ENCODE measurements at places on chromosomes 13 and 19.

DNA sequence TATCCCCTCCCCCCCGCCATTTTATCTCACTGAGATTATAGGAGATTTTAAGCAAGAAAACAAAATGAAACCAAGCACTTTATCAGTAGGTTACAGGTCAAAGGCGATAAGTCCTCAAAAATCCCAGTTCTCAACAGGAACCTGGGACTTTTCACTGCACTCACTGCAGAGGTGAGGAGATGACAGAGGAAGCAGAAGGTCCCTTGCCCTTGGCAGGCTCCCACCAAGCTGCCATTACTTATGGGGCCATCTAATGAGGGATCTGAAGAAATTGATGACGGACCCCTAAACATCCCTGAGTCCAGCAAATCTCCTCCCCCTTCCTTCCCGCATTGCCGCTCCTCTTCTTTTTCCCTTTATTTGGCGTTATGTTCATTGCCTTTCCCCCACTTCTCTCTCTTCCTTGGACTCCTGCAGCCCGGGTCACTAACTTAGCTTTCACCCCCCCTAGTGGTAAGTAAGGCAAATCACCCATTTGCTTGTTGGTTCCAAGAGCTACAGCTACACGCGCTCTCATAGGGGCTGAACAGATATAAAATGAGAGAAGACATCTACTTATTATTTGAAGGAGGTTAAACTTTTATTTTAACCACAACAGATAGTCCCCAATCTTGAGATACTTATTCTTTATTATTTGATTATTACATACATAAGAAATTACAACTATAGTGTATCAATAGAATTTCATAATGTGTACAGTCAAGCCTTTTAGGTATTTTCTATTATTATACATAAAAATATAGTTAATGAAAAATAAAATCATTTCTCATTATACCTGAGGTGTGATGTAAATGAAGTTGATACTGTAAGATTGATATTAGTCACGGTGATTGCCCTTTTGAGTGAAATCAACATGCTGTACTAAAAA, 52.0 kb upstream of the ARGLU1 start:
- H3K27ac ChIP-seq, result no peak overlapping the region
- H3K36me3 ChIP-seq, result no peaks in the 10 kb centered on the region
- no peak for DNase-seq
- no peak overlapping the region for H3K4me3 ChIP-seq
- peaks cover 56% of the 10 kb centered on the region for H3K27me3 ChIP-seq
- peaks cover 6% of the 10 kb centered on the region for H3K4me1 ChIP-seq

GRCh38 chr19:17419154-17419620, 660 bp upstream of the MVB12A start:
- H3K4me3 ChIP-seq, result peak overlapping the region; percentile 87
- H3K27me3 ChIP-seq, result no peaks in the 10 kb centered on the region
- no peak for DNase-seq
- peaks cover 9% of the 10 kb centered on the region for H3K36me3 ChIP-seq
- peaks cover 18% of the 10 kb centered on the region for H3K4me1 ChIP-seq
- peak overlapping the region; percentile 76 for H3K27ac ChIP-seq

- H3K4me3 ChIP-seq, result peak overlapping the region; percentile 96
- no peaks in the 10 kb centered on the region for H3K27me3 ChIP-seq
- peaks cover 11% of the 10 kb centered on the region for H3K36me3 ChIP-seq
- DNase-seq, result no peak
- peak overlapping the region; percentile 97 for H3K27ac ChIP-seq
Measured at GRCh38 chr19:36488118-36488845, 1.1 kb downstream of the ZNF566 start.

GRCh38 chr13:46360604-46361003, 26.4 kb downstream of the RUBCNL start:
- DNase-seq, result no peak
- H3K36me3 ChIP-seq, result no peaks in the 10 kb centered on the region
- peaks cover 15% of the 10 kb centered on the region for H3K27me3 ChIP-seq
- no peak overlapping the region for H3K4me3 ChIP-seq

DNA sequence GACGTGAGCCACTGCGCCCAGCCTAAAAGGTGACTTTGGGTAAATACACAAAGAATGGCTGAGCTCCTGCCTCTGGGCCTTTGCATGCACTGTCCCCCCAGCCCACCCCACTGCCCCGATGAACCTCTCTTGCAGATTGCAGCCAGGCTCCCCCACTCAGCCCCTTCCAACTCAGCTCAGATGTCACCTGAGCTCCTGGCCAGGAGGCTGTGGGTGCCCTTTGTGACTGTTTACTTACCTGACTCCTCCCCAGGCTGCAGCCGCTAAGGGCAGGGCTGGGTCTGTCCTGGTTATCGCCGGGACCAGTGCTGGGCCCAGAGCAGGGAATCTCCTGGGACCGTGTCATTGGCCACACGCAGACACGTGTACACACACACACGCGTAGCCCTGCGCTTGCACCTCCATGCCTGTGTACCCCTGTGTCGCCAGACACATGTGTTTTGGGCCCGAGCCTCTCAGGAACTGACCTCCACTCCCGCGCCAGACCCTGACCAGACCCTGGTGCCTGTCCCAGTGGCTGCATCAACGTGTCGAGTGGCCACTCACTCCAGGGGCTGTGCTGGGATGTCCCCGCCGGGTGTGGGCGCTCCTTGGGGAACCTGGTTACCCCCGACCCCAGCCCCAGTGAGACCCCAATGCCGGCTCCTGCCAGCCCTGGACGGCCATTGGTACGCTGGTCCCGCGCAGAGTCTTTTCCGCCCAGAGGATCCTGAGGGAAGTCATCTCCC, 18.7 kb downstream of the EFNA2 start:
- peaks cover 2% of the 10 kb centered on the region for H3K36me3 ChIP-seq
- H3K27me3 ChIP-seq, result no peaks in the 10 kb centered on the region
- no peaks in the 10 kb centered on the region for H3K4me1 ChIP-seq

GRCh38 chr19:41249707-41250423, 14.3 kb upstream of the HNRNPUL1 start:
- no peak for DNase-seq
- no peak overlapping the region for H3K4me3 ChIP-seq
- H3K27ac ChIP-seq, result no peak overlapping the region
- H3K27me3 ChIP-seq, result peaks cover 24% of the 10 kb centered on the region
- H3K4me1 ChIP-seq, result no peaks in the 10 kb centered on the region
- no peaks in the 10 kb centered on the region for H3K36me3 ChIP-seq

- H3K36me3 ChIP-seq, result no peaks in the 10 kb centered on the region
- H3K27ac ChIP-seq, result no peak overlapping the region
- no peaks in the 10 kb centered on the region for H3K4me1 ChIP-seq
- no peaks in the 10 kb centered on the region for H3K27me3 ChIP-seq
- no peak overlapping the region for H3K4me3 ChIP-seq
Measured at GRCh38 chr13:61592489-61592888, 176.8 kb upstream of the PCDH20 start.

- no peak overlapping the region for H3K27ac ChIP-seq
- DNase-seq, result no peak
- peaks cover 31% of the 10 kb centered on the region for H3K27me3 ChIP-seq
- peaks cover 1% of the 10 kb centered on the region for H3K36me3 ChIP-seq
Measured at GRCh38 chr19:1290703-1291651, 5.3 kb downstream of the EFNA2 start.

DNA sequence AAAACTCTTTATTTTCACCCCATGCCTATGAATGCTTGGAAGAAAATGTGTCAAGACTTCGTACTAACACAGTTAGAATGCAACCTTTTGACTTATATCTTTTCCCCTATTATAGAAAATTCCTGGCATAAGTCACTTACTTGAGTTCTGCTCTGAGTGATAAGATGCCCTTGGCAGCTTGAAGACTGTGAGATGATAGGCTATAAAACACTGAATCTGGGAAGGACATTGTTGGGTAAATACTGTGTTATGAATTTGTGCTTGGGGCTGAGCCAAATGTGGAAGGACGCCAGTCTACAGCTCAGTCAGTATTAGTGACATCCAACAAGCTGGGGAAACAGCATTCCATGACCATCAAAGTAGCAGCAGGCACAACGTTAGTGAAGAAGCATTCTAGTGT, 368.0 kb upstream of the SGCG start:
- H3K27ac ChIP-seq, result no peak overlapping the region
- H3K4me3 ChIP-seq, result no peak overlapping the region
- DNase-seq, result no peak

- DNase-seq, result peak; percentile 90
- peak within 1 kb of the TSS; percentile 92 for H3K4me3 ChIP-seq
- H3K36me3 ChIP-seq, result peaks cover 44% of the 10 kb centered on the region
- peaks cover 46% of the 10 kb centered on the region for H3K4me1 ChIP-seq
Measured at GRCh38 chr19:49473868-49474541, at the start of gene FLT3LG. TSS of gene FLT3LG (plus strand) at chr19:49474215. CDS start at chr19:49474640, 425 bp downstream.

DNA sequence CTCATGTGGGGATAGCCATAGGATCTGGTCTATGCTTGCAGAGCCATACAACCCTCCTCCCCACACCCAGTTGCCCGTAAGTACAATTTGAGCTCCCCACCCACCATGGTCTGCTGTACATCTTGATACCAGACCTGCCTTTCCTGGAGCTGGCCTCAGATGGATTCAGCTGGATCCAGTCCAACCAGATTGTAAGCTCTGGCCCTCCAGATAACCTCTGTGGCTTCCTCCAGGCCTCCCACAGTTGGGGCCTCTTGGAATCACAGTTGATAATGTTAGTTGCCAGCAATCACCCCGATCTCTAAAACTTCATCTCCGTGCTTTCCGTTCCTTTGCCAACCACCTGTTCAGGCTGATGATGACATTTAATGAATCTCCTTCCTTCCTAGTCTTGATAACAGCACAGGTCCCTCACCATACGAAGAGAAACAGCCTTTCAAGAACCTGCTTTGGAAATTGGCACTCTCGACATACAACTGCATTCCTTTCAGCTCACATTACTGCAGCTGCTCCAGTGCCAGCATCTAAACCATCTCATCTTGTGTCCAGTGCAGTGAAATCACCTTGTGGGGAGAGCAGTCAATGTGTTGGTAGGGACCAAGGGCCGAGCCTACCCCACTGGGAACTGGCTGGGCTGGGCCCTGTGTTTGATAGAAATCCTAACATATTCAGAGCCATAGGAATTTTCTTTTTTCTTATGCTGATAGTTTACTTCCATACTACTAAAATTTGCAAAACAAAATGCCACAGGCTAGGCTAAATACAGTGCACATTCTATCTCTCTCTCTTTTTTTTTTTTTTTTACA, 15.1 kb upstream of the FOXO1 start:
- H3K4me3 ChIP-seq, result no peak overlapping the region
- H3K4me1 ChIP-seq, result no peaks in the 10 kb centered on the region
- no peaks in the 10 kb centered on the region for H3K36me3 ChIP-seq
- no peak for DNase-seq
- H3K27me3 ChIP-seq, result no peaks in the 10 kb centered on the region

GRCh38 chr13:47875201-47875600, 125.9 kb downstream of the SUCLA2 start:
- no peak overlapping the region for H3K4me3 ChIP-seq
- H3K4me1 ChIP-seq, result no peaks in the 10 kb centered on the region
- H3K27me3 ChIP-seq, result peaks cover 19% of the 10 kb centered on the region
- no peak for DNase-seq
- H3K27ac ChIP-seq, result no peak overlapping the region
- H3K36me3 ChIP-seq, result no peaks in the 10 kb centered on the region

DNA sequence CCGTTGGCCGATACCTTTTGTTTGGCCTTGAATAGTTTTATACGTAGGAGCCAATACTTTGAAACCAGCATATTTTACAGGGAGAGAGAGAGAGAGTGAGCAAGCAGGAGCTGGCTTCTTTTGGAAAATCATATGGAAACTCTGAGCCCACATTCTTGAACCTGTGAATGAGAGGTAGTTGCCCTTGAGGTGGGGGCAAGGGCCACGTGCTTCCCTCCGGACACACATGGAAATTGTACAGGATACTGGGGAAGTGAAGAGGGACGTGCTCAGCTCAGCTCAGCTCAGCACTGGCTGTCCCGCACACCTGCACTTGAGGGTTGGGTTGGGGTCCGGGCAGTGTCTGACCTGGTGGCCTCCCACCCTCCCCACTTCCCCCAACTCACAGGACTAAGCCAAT, 68.3 kb downstream of the SPRYD7 start:
- no peak for DNase-seq
- no peaks in the 10 kb centered on the region for H3K27me3 ChIP-seq
- no peaks in the 10 kb centered on the region for H3K36me3 ChIP-seq
- H3K4me3 ChIP-seq, result no peak overlapping the region

GRCh38 chr19:14410091-14411051, 8.8 kb downstream of the DDX39A start:
- peaks cover 94% of the 10 kb centered on the region for H3K36me3 ChIP-seq
- H3K27ac ChIP-seq, result peak overlapping the region; percentile 95
- peaks cover 76% of the 10 kb centered on the region for H3K4me1 ChIP-seq
- peak overlapping the region; percentile 76 for H3K4me3 ChIP-seq
- no peak for DNase-seq

- DNase-seq, result no peak
- H3K4me1 ChIP-seq, result peaks cover 20% of the 10 kb centered on the region
- H3K36me3 ChIP-seq, result no peaks in the 10 kb centered on the region
- no peaks in the 10 kb centered on the region for H3K27me3 ChIP-seq
Measured at GRCh38 chr13:40780822-40781401, 8.5 kb upstream of the SLC25A15 start.

GRCh38 chr19:4914736-4915501, 5.6 kb downstream of the UHRF1 start:
- peak overlapping the region; percentile 97 for H3K27ac ChIP-seq
- H3K4me3 ChIP-seq, result peak overlapping the region; percentile 94
- peak; percentile 66 for DNase-seq
- H3K4me1 ChIP-seq, result peaks cover 41% of the 10 kb centered on the region

- no peak overlapping the region for H3K4me3 ChIP-seq
- peak overlapping the region; percentile 29 for H3K27ac ChIP-seq
- peaks cover 27% of the 10 kb centered on the region for H3K4me1 ChIP-seq
Measured at GRCh38 chr13:49256841-49257240, 9.1 kb downstream of the CDADC1 start.

DNA sequence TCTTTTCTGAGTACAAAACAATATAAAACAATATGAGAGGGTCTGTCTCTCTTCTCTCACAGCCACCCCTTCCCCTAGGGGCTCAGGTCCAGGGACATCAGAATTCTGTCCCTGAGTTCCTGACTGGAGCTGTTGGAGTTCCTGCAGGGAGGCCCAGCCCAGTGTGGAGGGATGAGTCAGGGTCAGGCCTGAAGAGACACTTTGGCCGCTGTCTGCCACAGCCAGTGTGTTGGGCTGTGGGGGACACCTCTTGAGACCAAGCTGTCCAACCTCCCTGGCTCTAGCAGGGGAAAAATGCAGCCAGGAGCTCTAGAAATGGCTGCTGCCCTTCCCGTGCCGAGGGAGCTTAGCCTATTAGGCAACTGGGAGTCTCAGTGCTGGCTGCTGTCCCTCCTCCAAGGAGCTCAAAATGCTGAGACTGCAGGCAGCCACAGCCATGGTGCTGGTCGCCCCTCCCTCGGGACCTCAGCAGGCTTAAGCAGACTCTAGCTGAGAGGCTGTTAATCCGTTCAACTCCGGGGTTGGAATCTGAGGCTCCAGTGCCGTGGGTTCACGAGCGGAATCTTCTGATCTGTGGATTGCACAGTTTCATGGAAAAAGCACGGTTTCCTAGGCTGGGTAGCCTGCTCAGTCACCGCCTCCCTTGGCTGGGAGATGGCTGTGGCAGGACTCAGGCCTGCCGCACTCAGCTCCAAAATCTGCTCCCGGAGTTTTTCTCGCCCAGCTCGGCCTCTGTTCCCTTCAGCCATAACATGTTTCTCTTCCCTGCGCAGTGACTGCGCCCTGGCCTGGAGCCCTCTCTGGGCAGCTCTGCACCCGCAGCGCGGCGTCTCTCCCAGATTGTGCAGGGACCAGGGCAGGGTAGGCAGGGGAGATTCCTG, 3.8 kb upstream of the ZNF626 start:
- no peak overlapping the region for H3K4me3 ChIP-seq
- no peaks in the 10 kb centered on the region for H3K27me3 ChIP-seq
- H3K27ac ChIP-seq, result no peak overlapping the region

- no peak for DNase-seq
- H3K4me1 ChIP-seq, result no peaks in the 10 kb centered on the region
- H3K27ac ChIP-seq, result no peak overlapping the region
- no peaks in the 10 kb centered on the region for H3K27me3 ChIP-seq
- no peaks in the 10 kb centered on the region for H3K36me3 ChIP-seq
- no peak overlapping the region for H3K4me3 ChIP-seq
Measured at GRCh38 chr13:31951215-31951678, 80.3 kb upstream of the FRY start.

All from central memory CD8-positive, alpha-beta T cell (primary cell).